ENCODE measurements at places on chromosomes 2 and 18.

DNA sequence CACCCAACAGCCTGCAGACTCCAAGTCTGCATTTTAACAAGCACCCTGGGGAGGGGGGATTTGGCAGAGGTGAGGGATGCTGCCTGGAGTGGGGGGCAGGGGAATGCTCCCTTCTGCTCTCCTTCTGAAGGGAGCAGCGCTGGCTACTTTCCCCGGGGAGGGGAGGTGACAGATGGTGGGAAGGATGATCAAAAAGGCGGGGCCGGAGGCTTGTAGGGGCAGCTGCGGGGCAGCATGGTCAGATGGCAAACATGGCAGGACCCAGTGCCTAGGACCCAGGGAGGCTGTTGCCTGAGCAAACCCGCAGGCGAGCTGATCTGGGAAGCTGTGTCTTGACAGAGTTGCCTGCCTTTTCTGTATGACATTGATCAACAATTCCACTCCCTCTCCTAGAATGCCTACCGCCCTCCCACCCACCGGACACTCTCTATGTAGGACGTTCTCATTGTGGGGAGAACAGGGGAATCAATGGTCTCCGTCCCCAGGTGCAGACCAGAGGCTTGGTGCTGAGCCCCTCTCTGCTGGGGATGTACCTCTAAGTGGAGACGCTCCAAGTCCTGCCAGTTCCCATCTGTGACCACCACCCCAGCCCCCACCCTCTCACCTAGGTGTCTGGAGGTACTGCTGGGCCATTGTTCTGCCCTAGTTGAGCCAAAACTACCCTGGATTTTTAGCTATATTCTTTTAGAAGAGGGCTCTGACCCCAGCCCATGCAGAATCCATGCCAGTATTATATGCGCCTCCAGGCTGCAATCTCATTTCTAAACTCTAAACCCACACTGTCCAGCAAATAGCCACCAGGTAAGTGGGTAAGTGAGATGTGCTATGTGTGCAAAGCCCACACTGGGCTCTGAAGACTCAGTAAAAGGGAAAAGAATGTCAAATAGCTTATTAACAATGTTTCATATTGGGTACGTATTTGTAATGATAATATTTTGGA is 89.7 kb upstream of the SEC11C start:
- no peak for DNase-seq

- DNase-seq: no peak
These were observed 465.1 kb upstream of the MYT1L start for GRCh38 chr2:2796207-2796606.

DNA sequence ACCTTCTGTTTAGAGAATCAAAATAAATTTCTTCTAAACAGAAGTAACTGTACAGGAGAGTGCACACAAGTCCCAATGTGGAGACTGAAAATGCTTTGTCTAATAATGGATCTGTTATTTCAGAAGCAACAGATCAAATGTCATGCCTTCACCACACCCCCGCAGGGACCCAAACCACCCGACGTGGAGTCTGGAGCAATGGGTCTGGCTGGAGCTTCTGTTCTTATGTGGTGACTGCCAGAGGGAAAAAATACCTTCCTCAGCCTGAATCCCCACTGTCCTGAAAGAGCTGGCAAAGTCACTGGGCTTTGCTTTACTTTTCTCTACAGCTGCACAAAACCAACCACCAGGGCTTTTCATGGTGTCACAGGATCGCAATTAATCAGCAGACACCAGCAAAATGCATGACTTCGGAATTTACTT is 119.0 kb upstream of the ZFP36L2 start:
- DNase-seq: no peak

DNA sequence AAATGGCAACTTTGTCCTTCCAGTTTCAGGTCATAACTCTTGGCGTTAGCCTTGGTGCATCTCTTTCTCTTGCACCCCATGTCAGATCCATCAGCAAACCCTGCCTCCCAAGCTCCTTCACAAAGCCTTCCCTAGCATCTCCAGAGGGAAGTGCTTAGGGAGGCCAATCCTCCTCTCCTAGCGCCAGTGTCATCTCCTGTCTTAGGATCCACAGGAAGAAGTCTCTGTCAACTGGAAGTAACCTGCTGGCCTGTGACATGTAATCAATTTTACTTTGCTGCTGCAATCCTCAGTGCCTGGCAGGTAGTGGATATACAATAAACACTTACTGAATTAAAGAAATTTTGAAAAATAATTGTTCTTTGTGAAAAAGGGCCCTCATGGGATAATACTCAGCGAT is 7.9 kb upstream of the DNPEP start:
- no peak for DNase-seq

- no peak for DNase-seq
These were observed 60.8 kb downstream of the CRACDL start for GRCh38 chr2:98875081-98875728.

GRCh38 chr2:236748801-236749200 is 179.2 kb downstream of the ACKR3 start:
- DNase-seq: no peak

GRCh38 chr2:88053934-88054781 is 1.4 kb downstream of the KRCC1 start:
- no peak for DNase-seq

DNA sequence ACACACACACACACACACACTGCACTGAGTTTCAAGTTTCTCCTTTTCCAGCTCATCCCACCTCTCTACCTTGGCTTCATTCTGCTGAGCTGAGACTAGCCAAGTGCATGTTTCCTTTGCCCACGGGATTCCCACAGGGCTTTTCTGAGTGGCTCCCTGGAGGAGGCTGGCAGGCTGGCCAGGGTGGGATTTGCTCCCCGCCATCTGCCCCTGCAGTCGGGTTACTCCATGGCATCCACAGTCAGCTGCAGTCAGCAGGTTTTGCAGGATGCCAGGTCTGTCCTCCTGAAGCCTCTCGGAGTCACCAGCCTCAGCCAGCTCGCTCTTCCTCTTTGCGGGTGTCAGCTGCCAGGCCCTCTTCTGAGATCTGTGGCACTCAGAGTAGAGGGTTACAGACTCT is 783.7 kb upstream of the SOX11 start:
- DNase-seq: no peak

GRCh38 chr18:22594155-22594690 is 176.5 kb upstream of the CTAGE1 start:
- DNase-seq: no peak

GRCh38 chr2:7022492-7023385 is 105.5 kb downstream of the RNF144A start:
- DNase-seq: no peak

DNA sequence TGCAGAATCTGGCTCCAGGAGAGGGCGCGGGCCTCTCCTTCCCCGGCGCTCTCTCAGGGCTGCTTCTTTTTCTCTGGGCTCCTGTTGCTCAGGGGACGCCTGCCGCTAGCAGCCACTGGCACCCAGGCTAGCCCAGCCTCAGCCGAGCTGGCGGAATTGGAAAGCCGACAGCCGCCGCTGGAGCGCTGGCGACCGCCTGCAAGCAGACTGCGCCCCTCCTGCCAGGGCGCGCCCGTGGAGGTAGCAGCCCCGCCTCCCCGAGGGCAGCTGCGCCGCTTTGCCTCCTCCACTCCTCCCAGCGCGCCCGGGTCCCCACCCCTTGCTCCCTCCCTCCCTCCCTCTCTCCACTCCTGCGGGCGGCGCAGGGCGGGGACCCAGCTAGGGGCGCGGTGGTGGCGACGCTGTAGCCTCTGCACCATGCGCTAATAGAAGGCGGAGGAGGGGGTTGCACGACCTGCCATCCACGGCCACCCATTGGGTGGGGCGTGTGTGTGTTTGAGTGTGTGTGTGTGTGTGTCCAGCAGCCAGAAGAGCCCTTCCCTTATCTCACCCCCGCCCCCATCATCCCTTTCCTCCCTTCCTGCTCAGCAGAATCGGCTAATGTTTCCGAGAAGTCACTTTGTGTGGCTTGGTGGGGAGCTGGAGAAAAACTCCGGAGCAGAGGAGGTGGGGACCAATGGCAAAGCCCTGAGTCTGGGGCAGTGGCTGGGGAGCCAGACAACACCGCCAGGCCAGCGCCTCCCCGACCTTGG is at the start of gene SCN9A:
TSS of gene SCN9A (minus strand) at position 209 of the 752 bp plus-strand sequence. CDS start 64,188 bp downstream, outside the sequence.
- DNase-seq: no peak

- DNase-seq: no peak
These were observed 176.3 kb downstream of the ANAPC1 start for GRCh38 chr2:111707700-111708099.

GRCh38 chr18:34841891-34842290 is 131.8 kb downstream of the DTNA start:
- DNase-seq: no peak

GRCh38 chr18:37502036-37502435 is 63.6 kb downstream of the CELF4 start:
- no peak for DNase-seq

DNA sequence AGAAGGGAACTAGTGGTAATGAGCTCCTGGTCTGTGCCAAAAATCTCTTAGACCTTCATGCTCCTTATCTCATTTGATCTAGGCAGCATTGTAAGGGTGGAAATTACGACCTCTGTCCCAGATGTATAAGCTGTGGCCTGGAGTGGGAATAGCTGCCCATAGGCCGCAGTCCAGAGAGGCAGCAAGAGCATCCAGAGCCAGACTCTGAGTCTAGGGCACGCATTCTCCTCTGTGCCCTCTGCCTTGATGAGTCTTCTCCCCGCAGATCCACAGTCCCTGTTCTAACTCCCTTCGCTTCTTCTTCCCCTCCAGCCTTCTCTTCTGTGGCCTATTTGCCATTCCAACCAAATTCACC is 304.6 kb downstream of the MYCN start:
- DNase-seq: no peak

GRCh38 chr18:76588601-76589226 is 93.7 kb upstream of the ZNF516 start:
- no peak for DNase-seq

DNA sequence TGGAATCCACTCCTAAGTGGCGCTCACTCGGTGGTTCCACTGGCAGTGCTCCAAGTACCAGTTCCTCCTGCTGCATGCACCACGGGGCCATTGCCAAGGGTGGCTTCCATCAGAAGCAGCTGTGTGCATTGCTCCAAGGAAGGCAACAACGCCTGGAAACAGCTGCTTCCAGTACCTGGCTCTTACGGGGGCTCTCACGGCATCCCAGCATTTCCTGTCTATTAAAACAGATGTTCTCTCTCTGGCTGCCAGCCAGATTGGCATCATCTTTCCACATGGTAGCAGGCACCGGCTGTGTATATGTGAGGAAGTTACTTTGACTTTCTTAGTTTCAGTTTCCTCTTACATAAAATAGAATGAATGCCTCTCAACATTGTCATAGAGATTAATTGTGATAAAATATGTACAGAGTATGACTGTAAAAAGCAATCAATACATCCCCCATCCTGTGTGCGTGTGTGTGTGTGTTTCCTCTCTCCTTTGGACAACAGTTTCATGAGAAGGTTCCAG is 84.9 kb downstream of the CMPK2 start:
- DNase-seq: no peak

- no peak for DNase-seq
These were observed 31.2 kb downstream of the PROC start for GRCh38 chr2:127449414-127449813.

DNA sequence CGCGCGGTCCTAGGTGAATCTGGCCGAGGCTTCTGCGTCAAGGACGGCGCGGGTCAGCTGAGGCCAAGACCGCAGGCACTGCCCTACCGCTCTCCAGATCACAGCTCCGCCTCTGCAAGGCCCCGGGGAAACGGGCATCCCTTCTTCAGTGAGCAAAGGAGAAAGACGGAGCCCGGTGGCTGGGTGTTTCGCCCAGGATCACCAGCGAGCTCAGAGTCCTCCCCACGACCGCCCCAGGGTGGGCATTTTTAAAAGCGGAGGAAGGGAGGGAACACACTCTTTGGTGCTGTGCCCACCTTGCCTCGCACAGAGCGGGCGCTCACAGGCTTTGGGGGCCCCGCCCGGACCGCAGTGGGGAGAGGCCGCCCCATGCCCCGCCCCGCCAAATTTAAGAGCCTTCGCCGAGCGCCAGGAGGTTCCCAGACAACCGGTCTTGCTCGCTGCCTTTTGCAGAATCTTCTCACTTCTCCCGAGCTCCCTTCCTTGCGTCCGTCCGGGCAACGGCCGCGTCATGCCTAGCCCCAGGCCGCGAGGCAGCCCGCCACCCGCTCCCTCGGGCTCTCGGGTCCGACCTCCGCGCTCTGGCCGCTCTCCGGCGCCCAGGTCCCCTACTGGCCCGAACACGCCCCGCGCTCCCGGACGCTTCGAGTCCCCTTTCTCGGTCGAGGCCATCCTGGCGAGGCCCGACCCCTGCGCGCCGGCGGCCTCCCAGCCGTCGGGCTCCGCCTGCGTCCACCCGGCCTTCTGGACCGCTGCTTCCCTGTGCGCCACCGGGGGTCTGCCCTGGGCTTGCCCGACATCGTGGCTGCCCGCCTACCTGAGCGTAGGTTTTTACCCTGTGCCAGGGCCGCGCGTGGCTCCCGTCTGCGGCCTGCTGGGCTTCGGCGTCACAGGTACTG is at the start of gene NOTO:
TSS of gene NOTO (plus strand) at position 419 of the 899 bp plus-strand sequence. CDS start at position 512, 93 bp downstream.
- no peak for DNase-seq

DNA sequence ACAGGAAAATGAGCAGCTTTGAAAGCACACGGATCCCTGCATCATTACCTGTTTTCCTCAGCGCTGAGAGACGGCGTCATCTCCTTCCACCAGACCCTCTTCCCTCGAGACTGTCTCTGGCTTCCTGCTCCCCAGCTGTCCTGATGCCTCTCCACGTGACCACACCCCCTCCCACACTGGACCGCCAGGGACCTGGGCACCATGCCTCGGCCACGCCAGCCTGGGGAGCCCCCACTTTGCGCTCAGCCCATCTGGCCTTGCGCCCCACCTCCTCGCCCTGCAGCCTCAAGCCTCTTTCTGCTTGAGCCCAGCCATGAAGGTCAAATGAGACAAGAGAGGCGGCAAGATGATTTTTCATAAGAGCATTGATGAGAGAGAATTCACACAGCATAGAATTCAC is 66.0 kb upstream of the ACKR3 start:
- no peak for DNase-seq

DNA sequence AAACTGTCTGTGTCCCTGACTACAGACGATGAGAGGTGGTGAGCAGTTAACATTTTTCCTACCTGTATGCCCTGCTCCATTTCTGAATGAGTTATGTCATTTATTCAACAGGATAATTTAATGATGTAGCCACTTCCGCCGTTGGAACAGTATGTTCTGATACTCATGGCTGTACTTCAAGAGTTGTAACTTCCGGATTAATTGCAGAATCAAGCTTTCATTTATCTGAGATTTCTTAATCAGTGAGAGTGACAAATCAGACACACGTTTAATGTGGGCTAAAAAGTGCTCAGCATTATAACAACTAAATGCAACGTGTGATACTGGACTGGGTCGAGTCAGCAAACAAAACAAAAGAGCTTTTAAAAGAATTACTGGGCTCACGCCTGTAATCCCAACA is 107.7 kb downstream of the KCTD1 start:
- DNase-seq: no peak

DNA sequence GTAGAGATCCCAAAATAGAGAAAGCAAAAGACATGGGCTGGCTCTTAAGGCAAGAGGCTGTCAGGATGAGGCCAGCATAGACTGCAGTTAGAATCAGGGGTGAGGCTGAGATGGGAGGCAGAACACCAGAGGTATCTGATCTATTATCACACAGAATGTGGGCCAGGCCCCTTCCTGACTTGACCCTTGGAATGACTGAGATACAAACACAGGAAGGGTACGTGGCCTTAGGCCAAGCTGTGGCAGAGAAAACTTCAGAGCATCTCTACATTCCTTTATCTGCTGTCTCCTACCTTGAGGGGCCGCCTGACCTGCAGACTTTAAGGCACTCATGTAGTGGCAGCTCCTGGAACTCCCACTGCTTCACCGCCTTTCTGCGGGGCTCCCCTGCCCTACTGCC is 28.4 kb downstream of the TMEM17 start:
- DNase-seq: no peak

GRCh38 chr18:62939926-62940325 is 224.6 kb downstream of the PHLPP1 start:
- DNase-seq: no peak

- DNase-seq: no peak
These were observed 82.0 kb upstream of the MSH2 start for GRCh38 chr2:47321006-47321405.
